Hematopoietic multipotent progenitor cell treated with erythropoietin and hydrocortisone succinate and interleukin-3 and kit ligand, for 8 days (in vitro differentiated cells): ENCODE measurements at places on chromosomes 2 and 18.

GRCh38 chr2:164560181-164560792 is 61.0 kb downstream of the GRB14 start:
- peak; percentile 35 for DNase-seq

- no peak for DNase-seq
These were observed 99.5 kb downstream of the MEIS1 start for GRCh38 chr2:66534461-66534860.

DNA sequence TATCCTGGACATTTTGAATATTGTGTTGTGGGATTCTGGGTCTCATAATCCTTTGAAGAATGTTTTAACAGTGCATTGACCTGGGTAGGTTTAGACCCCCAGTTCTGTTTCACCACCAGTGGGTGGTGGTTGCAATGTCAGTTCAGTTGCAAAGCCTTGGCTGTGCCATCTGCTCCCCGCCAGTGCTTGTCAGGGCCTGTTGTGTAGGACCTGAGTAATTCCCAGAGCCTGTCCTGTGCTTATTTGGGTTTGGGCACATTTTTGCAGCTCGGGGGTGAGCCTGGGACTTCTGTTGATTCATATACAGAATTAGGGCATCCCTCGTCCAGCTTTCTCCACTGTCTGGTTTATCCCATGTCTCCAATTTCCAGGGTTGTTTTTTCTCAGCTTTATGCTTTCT is 24.8 kb downstream of the ATP9B start:
- DNase-seq = no peak

DNA sequence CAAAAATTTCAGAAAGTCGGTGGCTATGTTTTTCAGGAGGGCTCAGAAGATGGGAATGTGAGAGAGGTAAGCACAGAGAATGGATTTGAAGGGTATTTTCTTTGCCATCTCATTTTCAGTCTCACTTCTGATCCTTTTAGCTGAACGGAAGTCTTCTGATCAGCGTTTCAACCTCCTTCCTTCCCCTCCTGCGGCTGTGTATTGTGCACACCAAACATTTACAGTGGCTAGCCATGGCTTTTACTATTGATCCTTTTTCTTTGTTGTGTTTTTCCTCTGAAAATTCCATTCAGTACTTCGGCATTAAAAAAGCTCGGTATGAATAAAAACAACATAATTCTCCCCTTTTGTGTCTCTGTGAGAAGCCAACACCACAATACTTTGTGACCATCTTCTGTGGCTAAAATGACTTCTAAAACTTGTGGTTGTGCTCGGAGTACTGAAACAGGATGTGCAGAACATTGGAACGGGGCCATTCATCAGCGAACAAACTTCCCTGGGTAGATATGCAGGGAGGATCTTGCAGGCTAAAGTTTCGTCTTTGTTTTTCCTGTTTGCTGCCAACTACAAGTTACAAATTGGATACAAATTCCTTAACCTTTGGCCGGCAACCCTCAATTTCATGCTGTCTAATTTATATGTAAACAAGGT is 260.8 kb upstream of the FAM98A start:
- DNase-seq = no peak

DNA sequence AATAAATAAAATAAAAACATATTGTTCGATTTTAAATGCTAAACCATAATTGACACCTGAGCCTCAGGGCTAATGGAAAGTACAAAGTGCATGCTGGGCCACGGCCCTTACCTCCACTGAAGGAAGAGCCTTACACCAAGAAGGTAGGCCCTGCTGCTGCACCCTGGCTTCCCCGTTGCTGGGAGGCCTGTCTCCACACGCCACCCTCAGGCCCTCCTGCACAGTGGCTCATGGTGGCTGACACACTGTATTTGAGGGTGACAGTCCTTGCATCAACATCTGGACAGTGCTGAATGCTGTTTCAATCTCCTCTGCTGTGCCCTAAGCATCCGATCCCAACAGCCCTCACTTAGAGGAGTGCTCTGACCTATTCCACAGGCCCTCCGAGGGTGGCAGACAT is 39.3 kb upstream of the EDAR start:
- no peak for DNase-seq

DNA sequence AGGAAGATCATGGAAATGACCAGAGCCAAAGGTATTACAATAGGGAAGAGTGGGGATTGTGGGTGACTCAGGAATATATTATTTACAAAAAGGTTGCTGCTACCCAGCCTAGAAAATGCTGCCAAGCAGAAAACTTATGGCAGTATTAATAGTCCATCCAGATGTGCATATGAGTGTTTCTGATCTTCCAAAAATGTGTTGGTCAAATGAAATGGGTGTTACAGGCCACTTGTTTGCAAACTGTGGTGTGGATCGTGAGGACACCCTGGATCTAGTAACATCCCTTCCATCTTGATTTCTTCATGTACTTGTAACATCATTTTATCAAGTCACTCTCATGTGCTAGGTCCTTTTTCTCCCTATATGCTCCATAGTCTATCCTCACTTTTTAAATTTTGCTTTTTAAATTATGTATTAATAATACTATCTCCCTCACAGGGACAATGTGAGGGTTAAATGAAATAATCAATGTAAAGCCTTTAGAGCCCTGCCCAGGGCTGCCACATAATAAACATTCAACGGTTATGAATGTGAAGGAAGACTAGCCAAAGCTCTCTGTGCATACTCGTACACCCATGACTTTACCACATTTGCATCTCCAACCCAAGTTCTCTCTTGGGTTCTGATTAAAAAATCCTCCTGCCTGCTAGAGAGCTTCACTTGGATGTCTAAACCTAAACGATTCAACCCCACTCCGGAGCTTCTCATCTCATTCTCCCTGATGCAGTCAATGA is 18.5 kb downstream of the CD226 start:
- DNase-seq = no peak
